CD4-positive, alpha-beta T cell treated with Interleukin-4 for 1 hour (primary cell): ENCODE measurements at places on chromosomes 16 and 17.

- no peak for DNase-seq
Observed at GRCh38 chr16:78915811-78916345, 684.7 kb downstream of the MAF start.

- no peak for DNase-seq
Observed at GRCh38 chr16:6382924-6383459, 949.7 kb upstream of the RBFOX1 start.

DNA sequence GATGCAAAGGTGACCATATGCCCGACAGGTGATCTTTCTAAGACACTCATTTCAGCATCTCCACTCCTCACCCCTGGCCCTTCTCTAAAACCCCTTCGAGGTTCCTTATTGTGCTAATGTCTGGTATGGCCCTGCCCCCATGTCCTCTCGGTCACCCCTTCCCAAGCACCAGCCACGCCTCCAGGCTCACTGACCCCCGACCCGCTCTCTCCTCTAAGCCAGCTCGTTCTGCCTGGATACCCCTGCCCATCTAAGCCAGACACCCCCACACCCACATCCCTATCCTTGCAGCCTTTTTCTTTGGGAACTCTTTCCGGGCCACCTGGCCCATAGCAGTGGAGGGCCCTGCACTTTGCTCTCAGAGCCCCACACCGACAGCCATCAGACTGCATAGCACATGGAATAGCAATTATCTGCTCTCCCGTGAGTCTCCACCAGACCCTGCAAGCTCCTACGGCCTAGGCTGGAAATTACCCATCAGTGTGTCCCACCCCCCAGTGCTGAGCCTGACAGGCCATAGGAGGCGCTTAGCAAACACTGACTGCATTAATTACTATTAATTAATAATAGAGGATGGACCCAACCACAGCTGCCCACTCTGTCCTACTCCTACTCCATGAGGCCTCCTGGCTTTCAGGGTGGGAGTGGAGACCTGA, 176.7 kb downstream of the TMEM132E start:
- no peak for DNase-seq

- DNase-seq, result no peak
Observed at GRCh38 chr16:86881861-86882273, 303.5 kb downstream of the FOXL1 start.

DNA sequence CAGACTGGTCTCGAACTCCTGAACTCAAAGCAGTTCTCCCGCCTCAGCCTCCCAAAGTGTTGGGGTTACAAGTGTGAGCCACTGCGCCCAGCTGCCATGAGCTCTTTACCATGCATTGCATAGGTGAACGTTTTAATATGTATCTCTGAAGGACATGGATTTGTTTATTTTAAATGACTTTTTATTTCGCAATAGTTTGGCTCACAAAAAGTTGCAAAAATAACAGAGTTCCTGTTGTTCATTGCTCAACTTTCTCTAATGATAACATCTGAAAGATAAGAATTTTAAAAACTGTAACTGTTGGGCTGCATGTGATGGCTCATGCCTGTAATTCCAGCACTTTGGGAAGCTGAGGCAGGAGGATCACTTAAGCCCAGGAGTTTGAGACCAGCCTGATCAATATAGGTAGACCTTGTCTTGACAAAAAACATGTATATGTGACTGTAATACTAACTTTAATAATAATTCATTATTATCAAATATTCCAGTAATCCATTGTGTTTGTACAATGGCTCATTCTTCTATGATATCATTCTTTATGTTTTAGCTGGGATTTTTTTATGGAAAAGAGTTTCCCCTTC, 80.1 kb downstream of the ABCC1 start:
- DNase-seq, result no peak

GRCh38 chr17:34361478-34362061, 1.5 kb downstream of the CCL1 start:
- peak; percentile 80 for DNase-seq

DNA sequence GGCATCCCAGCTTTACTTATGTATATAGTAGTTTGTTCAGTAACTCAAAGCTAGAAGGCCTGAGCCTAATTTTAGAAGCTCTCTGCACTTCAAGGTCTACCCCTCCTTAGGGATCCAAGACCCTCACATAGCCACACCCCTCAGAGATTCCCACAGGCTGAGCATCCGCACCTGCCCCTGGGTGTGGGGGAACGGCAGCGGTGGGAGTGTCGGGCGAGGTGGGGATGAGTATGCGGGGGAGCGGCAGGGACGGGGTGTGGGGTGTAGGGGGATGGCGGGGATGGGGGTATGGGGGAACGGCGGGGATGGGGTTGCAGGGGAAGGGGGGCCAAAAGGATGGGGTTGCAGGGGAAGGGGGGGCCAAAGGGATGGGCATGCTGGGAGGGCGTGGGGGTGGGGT, 24.9 kb upstream of the BEAN1 start:
- DNase-seq, result no peak

- no peak for DNase-seq
Observed at GRCh38 chr16:84514295-84514873, 9.9 kb upstream of the MEAK7 start.

- peak; percentile 72 for DNase-seq
Observed at GRCh38 chr17:78862073-78863023, 21.7 kb upstream of the USP36 start.

DNA sequence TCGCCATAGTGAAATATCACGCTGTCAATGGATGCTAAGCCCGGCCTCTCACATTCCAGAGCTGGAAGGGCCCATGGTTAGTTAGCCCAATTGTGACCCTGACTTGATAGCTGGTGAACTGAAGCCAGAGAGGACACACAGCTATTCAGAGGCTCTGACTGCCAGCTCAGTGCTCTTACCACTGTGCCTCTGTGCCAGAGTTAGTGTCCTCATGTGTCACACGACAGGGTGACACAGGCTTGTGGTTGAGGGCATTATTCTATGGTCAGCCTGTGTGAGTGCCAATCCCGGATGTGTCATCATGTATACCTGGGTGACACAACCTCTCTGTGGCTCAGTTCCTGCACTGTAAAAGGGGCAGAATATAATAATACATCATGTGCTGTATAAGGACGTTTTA, 2.5 kb upstream of the MT1X start:
- DNase-seq, result no peak

DNA sequence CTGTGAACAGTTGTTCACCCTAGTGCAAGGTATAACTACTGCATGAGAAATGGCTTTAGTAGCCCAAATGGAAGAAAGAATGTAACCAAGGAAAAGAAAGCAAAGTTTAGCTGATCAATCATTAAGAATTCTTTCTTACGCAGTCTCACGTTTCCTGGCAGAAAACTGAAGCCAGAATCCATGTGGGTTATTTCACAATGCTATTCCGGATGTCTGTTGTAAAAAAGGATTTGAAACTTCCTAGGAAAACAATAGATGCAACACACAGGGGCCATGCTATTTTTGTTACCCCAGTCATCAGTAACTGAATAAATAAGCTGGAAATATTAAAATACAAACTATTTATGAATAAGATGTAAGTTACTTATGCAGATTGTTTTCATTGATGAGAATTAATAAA, 802.5 kb downstream of the CDH8 start:
- no peak for DNase-seq

DNA sequence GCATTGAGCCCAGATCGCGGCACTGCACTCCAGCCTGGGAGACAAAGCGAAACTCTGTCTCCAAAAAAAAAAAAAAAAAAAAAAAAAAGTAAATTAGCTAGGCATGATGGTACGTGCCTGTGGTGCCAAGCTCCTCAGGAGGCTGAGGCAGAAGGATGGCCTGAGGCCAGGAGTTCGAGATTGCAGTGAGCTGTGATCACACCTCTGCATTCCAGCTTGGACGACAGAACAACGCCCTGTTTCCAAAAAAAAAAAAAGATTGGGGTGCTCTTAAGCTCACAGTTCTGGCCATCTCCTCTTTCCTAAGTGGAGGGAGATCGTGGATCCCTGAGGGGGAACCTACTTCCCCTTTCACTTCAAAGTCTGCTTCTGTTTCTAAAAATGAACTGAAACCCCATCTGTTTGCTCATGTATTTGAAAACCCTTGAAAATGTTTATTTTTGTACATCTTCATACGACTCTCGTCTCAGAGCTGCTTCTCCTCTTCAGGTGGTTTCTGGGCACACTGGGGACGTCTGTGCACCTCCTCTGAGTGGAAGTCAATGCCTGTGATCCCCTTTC, 138.8 kb downstream of the PRKCA start:
- DNase-seq, result no peak

DNA sequence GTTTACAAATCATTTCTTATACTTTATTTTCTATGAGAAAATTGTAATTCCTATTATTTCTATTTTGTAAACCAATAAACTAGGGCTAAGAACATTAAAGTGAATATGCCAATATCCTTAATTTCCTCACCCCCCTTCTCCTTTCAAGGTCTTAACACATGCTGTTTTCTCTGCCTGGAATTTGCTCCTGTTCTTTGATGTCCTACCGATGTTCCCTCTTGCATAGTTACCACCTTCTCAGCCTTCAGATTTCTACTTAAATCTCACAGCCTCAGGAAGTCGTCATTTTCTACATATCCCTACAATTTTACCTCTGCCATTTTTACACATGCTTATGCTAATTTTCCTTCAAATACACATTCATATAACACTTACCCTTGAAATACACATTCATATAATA, 890.9 kb upstream of the CDH8 start:
- DNase-seq, result no peak

- peak; percentile 72 for DNase-seq
Observed at GRCh38 chr16:46688101-46688653, 801 bp downstream of the VPS35 start.

DNA sequence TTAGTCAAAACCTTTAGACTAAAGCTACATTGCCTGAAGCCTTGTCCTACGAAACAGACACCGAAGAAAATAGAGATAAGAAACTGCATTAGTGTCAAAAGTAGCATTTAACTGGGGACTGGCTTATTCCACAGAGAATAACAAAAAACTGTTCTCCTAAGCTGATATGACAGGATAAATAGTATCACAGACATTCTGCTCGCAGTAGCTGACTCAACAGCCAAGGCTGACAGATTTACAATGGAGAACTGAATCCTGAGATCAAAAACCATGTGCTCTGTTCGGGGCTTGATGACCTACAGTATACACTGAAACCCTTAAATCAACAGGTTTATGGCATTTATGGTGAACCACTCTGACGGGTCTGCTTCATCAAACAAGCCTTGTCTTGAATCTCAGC, 25.5 kb downstream of the ADAMTS18 start:
- no peak for DNase-seq

DNA sequence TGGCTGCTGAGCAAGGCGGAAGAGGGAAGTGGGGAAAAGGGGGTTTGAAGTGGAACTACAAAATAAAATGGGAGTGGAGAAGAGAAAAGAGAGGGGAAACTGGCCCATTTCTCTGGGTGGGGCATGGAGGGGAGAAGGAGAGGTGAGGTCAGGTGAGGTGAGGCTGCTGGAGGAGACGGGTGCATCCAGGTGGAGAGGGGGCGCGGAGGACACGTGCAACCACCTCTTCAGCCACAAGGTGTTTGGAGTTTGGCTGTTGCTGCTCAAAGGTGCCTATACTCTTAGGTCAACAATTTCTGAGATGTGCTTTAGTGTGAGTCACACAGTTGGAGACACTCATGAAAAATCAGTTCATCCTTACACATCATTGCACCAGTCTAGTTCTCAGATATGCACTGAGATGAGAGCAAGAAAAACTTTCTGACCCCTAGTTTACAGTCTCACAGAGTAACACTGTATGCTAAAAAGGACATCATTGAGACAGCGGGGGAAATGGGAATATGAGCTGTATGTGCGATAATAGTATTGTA, 4.8 kb downstream of the SLC6A4 start:
- DNase-seq, result no peak

- no peak for DNase-seq
Observed at GRCh38 chr17:30840771-30841170, 9.0 kb downstream of the ATAD5 start.

GRCh38 chr16:12907670-12908233, 6.4 kb downstream of the SHISA9 start:
- DNase-seq, result no peak

DNA sequence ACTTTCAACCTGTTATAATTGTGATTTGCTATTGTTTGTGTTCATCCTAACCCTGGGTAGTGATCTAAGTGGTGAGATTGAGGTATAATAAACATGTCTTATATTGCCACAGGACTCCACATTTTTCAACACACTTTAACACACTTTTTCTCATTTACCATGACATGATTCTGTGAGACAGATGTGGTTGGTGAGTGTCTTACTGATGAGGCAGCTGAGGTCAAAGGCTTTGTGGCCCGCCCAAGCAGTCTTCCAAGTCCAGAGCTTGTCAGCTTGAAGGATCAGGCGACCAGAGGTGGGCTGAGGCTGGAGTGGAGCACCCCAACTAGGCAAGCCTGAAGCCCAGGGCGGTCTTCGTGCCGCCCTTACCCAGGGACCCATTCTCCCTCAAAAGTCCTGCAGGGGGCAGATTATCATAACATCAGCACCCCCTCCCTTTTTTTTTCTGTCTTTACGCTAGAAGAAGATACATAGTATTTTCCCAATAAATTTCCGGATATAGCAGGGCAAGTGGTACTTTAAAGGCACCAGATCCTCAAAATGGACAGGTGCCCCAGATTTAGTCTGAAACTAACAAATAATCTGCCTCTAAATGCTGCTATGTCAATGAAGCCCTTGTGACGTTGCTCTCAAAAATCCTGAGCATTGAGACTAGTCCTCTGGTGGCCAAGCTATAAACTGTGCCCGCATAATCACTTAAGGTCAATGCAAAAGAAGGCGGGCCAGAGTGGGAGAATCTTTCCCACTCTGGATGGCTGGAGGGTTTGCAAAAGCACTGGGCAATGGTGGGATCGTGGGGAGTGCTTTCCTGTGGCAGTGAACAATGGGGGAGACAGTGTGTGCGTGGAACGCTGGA, 21.1 kb downstream of the KCTD19 start:
- no peak for DNase-seq

DNA sequence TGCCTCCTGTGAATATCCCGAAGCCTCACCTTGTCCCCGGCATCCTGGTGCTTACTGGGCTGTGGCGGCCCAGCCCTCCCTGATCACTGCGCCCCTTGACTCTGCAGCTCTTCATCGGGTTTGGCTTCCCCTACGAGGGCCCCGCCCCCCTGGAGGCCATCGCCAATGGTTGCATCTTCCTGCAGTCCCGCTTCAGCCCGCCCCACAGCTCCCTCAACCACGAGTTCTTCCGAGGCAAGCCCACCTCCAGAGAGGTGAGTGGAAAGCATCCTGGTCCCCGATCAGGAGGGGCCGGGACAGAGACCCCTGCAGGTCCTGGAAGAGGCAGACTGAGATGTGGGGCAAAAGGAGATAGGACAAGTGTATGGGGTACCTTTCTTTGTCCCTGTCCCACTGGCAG, 72.1 kb downstream of the MGAT5B start:
- DNase-seq, result no peak

GRCh38 chr16:69286941-69287713, 24.0 kb upstream of the VPS4A start:
- DNase-seq, result peak; percentile 75

GRCh38 chr16:81633147-81633619, 145.9 kb upstream of the PLCG2 start:
- no peak for DNase-seq
